ENCODE measurements at places on chromosomes 16 and 17.

GRCh38 chr17:80836971-80837481, 154.6 kb upstream of the CHMP6 start:
- no peak for DNase-seq

- DNase-seq: no peak
Observed at GRCh38 chr16:14193316-14193871, 122.3 kb downstream of the MRTFB start.

DNA sequence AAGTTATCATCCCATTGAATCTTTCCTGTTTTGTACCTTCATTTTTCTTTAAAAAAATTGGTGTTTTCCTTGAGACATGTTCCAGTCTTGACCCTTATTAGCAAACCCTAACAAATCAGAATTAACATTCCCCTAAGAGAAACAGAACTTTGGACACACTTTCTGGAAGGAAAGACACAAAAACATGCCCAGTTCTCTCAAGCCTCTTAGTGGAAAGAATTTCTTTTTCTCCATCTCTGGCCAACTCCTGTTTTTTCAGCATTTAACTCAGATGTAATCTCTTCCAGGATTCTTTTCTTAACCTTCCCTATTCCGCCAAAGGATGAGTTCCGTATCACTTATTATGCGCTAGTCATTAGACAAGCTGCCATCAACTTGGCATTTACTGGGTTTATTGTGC, 23.9 kb upstream of the CDH8 start:
- no peak for DNase-seq

GRCh38 chr17:48517478-48517877, 13.3 kb downstream of the HOXB1 start:
- DNase-seq: no peak

DNA sequence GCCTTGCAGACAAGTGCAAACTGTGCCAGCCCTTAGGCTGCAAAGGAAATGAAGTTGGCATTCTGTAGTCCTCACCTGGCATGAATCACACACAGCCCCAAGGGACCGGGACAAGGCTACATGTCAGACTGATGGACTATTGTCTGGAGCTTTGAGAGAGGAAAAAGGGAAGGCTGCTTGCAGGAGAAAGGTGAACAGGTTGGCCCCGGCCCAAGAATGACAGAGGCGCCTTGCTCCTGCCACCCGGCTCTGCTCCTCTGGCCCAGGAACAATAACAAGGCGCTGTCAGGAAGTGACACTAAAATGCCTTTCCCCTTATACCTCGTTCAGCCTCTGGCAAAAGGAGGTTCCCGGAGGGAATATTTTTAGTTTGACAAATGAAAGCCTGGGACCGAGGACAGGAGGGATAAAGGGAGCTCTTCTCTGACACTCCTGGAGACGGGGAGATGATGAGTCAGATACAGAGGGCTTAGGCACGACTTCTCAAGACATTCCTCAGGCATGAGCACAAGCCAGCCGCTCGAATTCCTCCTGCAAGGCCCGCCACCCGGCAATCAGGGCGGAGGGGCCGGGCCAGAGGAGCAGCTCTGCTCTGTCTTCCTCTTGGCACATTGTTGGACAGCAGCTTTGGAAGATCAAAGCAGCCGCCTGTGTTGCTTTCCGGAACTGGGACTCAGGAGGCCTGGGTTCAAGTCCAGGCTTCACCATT, 105.8 kb downstream of the NOG start:
- no peak for DNase-seq

DNA sequence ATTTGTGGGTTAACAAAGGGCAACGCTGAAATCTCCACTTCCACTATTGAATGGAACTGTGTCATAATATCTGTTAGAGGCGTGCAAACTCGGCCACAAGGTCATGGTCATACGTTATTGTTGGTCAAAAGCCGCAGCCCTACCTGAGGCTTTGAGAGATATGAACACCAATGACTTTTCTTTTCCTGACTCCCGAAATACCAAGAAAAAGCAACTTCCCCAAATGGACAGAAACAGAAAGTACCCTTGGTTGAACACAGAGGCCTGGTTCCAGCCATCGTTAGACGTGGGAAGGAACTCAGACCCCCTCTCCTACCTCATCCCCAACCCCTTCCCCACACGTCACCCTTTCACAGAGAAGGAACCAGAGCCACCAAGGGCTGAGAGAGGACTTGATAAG, 1.4 kb upstream of the PIK3R5 start:
- DNase-seq: no peak

- no peak for DNase-seq
Observed at GRCh38 chr16:77684181-77684526, 38.2 kb upstream of the NUDT7 start.

GRCh38 chr17:57898487-57899311, 48.9 kb upstream of the MRPS23 start:
- no peak for DNase-seq

GRCh38 chr17:69473841-69474831, 59.6 kb downstream of the MAP2K6 start:
- DNase-seq: no peak

DNA sequence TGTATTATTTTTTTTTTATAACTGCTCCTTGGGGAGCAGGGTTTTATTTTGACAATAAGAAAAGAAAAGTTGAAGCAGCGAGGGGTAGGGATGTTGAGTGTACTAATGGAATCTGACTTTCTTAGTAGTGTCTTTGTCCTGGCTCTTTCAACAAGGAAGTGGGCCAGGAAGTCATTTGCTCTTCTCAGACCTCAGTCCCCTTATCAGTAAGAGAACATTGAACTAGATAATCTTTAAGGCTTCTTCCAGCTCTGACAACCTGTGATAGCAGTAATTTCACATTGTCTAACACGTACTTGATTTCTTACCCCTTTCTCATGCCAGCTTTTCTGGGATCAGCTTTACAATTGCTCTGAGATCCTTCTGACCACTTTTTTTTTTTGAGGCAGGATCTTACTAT, 8.3 kb downstream of the LIG3 start:
- DNase-seq: no peak

GRCh38 chr17:1872254-1872653, 42.4 kb downstream of the RPA1 start:
- DNase-seq: no peak

Data from esophagus squamous epithelium (tissue), 5 donors.